ENCODE measurements at places on chromosomes 11 and 22.

- no peak for DNase-seq
Measured at GRCh38 chr11:67006029-67006884, 16.7 kb upstream of the SYT12 start.

DNA sequence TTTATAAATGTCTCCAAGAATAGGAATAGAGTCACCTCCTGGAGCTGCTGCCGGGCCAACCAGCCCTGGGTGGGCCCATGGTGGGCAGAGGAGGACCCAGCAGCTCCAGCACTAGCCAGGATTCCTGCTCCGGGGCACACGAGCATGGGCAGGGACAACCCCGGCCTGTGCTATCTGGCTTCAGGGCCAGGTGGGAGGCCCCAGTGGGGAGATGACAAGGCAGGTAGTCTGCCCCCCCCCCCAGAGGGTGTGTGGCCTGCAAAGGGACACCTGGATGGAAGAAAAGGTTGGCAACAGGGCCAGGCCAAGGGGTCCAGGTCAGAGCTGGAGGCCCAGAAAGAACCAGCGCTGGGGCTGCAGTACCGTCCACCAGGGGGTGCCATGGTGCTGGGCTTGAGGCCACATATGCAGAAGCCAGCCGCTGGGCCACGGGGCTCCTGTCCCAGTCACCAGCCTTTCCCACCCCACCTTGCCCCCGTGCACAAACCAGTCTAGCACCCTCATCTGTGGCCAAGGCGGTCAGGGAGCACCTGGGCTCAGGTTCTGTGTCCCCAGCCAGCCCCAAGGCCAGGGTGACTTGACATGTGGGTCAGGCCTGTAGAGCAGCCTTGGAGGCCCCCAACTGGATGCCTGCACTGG, 3.4 kb downstream of the TSPAN32 start:
- peak; percentile 21 for DNase-seq

- peak; percentile 8 for DNase-seq
Measured at GRCh38 chr22:20245577-20246367, 22.3 kb downstream of the RTN4R start.

GRCh38 chr11:70486026-70486415, 87.7 kb downstream of the CTTN start:
- DNase-seq, result no peak

GRCh38 chr11:32081129-32081641, 9.7 kb upstream of the RCN1 start:
- DNase-seq, result peak; percentile 55

DNA sequence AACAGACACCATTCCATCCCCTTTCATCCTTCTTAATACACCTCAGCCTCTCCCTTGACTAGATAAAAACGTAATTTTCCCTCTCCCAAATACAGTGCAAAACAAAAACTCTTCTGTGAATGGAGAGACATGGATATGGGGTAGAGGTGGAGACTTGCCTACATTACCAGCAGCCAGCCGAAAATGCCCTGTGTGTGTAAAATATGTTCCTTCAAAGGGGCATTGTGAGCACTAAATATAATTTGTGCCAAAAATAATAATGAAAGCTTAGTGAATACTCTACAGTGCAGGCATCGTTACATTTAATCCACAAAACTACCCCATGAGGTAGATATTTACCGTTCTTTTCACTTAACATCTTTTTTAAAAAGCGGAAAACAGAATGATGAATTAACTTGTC, 1.0 kb upstream of the TRIM44 start:
- DNase-seq, result no peak

DNA sequence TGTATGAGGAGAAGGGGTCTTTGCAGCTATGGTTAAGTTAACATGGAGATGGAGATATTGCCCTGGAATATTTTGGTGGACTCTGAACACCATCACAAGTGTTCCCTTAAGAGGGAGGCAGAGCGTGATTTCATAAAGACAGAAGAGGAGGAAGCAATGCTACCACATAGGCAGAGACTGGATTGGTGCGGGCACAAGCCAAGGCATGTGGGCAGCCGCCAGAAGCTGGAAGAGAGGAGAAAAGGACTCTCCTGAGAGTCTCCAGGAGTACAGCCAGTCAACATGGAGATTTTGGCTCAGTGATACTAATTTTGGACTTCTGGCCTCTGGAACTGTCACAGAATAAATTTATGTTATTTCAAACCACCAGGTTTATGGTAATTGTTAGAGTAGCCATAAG, 231.6 kb downstream of the OPCML start:
- no peak for DNase-seq

- no peak for DNase-seq
Measured at GRCh38 chr22:29028468-29028867, 33.2 kb downstream of the C22orf31 start.

DNA sequence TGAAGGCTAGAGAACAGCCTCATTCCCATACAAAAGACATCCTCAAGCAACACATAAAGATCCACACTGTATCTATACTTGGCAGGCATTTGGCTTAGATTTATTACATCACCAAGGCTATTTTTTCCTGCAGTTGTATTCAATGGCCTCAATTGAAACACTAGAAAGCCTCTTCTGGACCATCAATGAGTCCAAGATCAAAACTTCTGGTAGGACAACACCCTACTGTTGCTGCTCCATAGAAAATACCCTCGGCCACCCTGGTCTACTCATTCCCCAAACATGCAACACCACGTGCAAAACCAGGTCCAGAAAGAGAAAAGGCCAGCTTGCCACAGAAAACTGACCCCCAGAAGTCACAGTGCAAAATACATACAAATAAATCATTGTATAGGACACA, 56.9 kb upstream of the CADM1 start:
- no peak for DNase-seq

- no peak for DNase-seq
Measured at GRCh38 chr11:131681920-131682319, 311.5 kb downstream of the NTM start.
